ENCODE measurements at places on chromosomes 1 and 21.

GRCh38 chr1:201409440-201409839 is 10.3 kb upstream of the LAD1 start:
- DNase-seq, result no peak

DNA sequence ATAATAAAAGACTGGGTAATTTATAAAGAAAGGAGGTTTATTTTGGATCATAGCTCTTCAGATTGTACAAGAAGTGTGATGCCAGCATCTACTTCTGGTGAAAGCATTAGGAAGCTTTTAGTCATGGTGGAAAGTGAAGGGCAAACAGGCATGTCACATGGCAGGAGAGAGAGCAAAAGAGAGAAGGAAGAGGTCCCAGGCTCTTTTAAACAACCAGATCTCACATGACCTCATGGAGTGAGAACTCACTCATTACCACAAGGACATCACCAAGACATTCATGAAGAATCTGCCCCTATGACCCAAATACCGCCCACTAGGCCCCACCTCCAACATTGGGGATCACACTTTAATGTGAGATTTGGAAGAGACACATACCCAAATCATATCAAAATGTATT is 10.0 kb downstream of the RPTN start:
- DNase-seq, result no peak

DNA sequence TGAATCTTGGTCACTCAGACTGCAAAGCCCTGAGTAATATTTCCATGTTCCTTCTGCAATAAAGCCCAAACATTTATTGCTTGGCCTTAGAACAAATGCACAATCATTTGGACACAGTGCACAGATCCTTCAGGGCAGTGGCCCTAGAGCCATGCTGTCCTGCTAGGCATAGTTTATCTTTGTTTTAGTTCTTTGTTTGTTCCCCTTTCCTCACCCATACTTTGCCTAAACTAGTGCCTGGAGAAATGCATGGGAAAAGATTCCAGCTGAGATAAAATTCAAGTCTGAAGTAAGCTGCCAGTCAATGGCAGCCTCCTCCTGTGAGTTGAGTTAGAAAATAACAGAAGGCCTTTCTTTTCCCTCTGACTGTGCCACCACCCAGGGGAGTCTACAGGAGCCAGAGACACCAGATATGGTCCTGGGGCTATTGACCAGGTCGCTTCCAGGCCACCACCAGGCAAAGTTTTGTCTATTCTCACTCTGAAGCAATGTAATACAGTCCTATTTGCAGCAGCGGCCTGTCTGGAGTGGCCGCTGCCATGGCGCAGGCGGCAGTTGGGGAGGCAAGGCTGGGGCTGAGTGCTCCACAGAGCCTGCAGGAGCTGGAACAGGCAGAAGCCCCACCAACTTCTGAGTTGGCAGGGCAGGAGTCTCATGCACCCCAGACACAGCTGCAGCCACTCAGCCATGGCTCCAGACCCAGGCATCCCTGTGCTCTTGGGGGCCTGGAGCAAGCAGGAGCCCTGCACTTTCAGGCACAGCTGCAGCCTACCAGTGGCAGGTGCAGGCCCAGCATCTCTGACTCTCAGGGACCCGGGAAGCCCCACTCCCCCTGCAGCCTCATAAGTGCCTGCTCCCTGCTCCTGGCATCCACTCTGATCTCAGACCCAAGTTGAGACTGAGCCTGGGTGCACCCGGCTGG is 258.6 kb downstream of the GPATCH2 start:
- DNase-seq, result no peak

DNA sequence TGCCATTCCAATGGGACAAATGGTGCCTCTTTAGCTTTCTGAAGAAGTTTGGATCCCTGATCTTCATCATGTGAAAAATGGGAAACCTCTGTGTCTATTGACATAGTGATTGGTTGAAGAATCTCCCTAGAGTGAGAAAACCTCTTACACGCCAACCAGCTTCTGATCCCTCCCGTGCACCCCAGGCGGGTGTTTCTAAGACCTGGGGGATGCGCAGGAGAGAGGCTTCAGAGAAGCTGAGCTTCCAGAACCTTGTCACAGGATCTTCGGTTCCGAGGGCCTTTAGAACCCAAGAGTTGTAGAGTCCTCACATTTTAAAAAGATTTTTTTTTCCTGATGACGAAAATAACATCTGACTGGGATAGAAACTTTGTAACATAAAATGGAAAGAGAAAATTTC is 11.3 kb downstream of the PODN start:
- DNase-seq, result no peak

DNA sequence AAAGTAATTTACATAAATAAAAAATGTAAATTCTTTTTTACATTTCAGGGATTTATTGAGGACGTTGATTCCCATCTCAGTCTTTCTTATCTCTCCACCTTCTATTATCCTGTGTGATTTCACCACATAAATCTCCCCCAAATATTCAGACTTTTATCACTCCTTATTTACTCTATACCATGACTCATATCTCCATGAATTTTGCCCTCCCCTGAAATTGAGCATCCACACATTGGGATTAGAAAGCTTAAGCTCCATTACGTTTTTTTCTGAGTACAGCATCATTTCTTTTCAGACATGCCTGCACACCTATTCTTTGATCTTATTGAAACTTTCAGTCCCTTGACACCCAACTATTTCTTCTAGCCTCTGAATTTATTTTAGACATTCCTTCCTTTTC is 111.2 kb downstream of the IFI44 start:
- no peak for DNase-seq

- DNase-seq, result no peak
These were observed 26.6 kb downstream of the BEND5 start for GRCh38 chr1:48750109-48750508.

DNA sequence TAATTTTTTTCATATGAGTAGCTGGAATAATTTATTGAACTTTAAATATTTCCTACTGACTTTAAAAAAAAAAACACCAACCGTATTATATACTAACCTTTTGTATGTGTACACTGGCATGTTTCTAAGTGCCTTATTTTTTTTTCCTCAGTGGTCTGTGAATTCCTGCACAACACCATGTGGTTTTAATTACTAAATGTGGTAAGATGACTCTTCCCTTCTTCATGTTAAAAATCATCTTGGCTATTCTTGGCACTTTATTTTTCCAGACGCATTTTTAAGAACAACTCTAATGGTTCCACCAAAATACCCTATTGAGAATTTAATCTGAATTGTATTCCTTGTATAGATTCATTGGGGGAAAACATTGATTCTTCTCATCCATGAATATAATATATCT is 28.4 kb downstream of the PPP2R5A start:
- DNase-seq, result no peak

DNA sequence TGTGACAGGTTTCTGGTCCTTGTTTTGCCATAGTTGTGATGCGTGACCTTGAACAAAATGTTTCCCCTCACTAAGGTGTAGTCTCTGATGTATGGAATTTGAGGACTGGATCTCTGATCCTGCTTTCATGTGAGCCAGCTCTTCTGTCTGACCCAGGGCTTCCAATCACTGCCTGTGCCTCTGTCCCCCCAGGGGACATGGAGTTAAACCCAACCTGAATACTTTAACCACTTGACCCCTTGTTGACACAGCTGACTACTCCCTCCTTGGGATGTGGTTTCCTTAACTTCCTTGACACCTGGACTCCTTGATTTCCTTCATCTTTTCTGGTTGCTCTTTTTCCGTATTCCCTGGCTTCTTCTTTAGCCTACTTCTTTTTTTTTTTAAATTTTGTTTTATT is 36.0 kb upstream of the SSBP3 start:
- DNase-seq, result no peak

- peak; percentile 7 for DNase-seq
These were observed 184.7 kb upstream of the SGIP1 start for GRCh38 chr1:66349242-66349641.

GRCh38 chr1:228935855-228936727 is 200.8 kb downstream of the RHOU start:
- DNase-seq, result no peak

GRCh38 chr1:10639011-10639774 is 157.3 kb downstream of the CASZ1 start:
- DNase-seq, result no peak

- no peak for DNase-seq
These were observed 11.9 kb downstream of the KCNJ10 start for GRCh38 chr1:160058087-160058486.

DNA sequence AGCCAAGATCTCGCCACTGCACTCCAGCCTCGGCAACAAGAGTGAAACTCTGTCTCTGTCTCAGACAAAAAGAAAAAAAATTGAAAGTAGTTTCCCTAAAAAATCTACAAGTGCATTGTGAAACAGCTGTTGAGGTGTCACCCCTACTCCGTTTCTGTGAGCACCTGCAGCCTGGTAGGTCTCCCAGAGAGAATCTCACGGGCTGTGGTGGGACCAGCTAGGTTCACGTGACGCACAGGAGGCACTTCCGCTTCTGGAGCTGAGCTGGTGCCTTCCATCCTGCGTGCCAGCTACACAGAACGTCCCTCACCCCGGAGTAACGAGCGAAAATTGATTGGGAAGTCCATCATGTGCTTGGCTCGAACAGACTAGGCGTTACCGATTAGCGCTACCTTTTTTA is 66.8 kb downstream of the COL24A1 start:
- DNase-seq, result peak; percentile 9

DNA sequence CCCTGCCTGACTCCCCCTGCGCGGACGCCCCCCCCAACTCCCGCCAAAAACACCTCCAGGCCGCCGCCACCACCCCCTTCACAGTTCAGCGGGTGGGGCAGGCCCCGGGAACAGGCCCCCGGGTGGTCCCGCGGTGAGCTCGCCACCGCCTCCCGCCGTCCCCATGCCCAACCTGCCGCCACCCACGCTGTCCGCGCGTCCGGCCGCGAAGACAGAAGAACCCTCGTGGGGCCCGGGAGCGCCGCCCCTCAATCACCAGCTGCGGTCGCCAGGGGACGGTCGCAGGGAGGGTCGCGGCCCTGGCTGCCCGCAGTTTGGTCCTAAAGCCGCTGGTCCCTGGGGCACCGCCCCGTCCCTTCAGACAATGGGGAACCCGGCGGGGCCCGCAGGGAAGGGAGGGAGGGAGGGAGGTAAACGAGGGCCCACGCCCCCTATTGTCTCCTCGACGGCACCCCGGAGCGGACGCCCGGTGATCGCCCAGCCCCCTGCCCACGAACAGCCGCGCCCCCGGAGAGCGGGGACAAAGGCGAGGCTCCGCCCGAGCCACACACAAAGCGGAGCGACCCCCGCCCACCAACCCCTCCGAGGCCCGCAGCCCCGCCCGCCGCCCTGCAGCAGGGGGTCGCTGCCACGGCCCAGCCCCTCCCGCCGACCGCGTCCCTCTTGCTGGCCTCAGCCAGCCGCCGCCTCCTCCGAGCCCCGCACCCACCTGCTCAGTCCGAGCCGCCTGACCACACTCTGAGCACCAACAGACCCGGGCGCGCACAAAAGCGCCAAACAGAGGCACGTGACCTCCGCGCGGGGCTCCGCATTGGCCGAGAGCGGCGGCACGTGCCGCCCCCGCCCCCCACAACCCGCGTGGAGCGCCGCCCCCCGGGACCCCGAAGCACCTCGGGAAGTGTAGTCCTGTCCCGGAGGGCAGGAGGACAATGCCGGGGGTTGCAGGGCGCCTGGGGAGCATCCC is at the start of gene STMN1:
STMN1 (minus strand) TSS at position 740 of the 964 bp plus-strand sequence. CDS start 1,743 bp downstream, outside the sequence.
- peak; percentile 88 for DNase-seq

DNA sequence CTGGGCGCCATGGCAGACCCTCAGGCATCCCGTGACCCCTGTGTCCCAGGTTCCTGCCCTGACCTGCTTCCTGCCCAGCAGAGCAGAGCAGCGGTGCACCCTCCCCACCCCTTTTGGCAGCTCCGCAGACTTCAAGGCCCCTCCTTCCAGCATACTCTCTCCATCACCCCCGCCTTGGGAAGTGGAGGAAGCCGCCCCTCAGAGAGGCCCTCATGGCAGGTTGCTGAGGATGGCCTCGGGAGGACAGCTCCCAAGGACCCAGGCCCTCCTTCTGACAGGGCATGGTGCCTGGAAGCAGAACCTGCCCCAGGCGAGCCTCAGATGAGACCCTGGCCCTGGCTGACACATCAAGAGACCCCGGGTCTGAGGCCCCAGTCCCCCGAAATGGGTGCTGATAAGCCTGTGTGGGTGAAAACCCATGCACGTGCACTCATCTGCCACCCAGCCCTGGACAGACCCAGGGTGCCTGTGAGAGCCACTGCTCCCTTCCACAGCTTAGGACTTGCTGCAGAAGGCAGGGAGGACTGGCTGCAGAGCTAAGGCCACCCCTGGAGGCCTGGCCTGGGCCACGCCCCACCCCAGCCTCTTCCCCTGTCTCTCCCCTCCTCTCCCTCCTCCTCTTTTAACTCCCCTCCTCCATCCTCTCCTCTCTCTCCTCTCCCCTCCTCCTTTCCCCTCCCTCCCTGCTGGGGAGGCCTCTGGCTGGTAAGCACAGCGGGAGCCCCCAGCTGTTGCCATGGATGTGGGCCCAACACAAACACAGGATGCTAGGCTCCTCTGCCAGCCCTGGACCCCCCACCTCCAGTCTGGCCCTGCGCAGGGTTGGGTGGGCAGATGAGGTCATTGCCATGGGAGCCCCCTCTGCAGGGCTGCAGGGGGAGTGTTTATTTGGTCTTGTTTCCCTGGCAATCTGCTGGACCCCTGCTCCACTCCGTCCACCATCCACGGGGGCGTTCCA is 33.7 kb downstream of the WNT9A start:
- DNase-seq, result no peak

DNA sequence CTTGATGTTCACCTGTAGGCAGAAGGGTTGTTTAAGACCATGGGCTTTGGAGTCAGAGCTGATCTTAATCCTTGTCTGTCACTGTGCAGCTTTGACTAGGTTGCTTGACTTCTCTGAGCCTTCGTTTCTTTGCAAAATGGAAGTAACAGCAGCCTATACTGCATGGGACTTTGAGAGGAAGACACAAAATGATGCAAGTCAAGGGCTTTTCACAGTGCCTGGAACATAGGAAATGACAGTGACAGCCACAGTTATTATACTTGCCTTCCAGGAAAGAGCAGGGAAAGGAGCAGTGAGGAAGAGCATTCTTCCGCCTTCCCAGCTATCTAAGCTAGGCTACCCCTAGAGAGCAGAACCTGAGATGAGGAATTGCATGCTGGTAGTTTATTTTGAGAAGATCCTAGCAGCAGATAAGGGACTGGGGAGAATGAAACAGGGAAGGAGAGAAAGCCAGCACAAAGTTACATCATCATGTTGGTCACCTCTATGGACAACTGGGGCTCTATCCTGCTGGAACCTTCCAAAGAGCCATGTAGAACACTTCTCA is 3.1 kb downstream of the CSF3R start:
- DNase-seq, result no peak

DNA sequence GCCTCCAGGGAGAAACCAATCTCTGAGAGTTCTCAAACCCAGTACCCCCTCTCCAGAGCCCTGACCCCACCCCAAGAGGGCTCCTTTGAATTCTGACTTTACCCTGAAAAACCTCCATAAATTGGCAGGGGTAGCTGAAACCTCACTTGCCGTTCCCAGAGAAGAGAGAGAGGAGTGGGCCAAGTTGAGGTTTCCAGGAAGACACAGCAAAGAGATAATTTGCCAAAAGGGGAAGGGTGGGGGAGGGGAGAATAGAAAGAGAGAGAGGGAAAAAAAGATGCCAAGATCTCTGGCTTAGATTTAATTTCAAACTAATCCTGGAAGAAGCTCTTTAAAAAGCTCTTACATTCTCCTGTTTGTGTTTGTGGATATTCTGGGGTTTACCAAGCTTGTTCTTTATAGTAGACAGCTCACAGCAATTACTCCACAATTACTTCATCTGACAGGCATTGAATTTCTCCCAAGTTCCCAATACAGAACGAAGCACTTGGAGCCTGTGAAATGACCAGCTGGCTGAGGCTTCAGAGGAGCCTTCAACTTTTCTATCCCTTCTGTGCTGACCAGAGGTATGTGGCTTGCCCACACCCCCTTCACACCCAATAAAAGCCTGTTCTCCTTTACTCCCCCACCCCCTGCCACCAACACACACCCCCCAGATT is 1.1 kb upstream of the GRHL3 start:
- DNase-seq, result no peak

Measured in NCI-H2029 (cell line).